Effector CD4-positive, alpha-beta T cell (primary cell): ENCODE measurements at places on chromosomes 4 and X.

DNA sequence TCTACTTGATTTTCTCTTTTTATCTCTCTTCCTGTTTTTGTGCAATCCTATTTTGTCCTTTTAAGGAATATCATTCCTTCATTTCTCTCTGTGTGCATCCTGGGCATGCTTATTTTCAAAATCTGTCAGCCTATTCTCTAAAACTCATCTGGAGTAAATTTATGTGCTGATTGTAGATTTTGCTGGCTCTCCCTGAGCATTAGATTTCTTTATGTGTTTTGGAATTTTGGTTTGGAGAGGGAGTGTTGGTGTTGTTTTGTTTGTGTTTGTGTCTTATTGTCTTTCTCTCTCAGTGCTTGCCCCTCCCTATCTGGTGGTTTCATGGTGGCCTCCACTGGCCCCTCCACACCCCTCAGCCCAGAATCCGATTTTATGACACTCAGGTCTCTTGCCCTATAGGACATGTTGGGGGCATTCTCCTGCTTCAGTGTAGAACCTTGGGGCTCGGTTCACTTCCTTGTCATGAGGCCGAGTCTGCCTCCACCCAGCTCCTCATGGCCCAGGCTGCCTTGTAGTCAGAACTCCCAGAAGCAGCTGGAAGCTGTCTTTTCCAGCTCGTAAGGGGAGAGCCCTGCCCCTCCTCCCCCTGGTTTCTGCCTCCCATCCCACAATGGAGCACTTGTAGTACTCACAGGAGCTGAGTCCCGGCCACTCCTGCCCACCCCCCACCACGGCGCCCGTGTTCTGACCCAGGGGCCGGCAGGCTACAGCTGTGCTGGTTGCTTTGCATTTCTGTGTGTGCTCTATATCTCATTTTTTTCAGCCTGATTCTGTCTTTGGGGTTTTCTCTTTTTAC is 24.5 kb upstream of the PJA1 start:
- no peak for DNase-seq

- DNase-seq = no peak
Observed at GRCh38 chrX:72203421-72203820, 21.9 kb downstream of the PIN4 start.

- DNase-seq = no peak
Observed at GRCh38 chr4:7024336-7024890, 18.8 kb upstream of the TADA2B start.

GRCh38 chr4:89427782-89428181 is 120.2 kb upstream of the GPRIN3 start:
- DNase-seq = no peak

DNA sequence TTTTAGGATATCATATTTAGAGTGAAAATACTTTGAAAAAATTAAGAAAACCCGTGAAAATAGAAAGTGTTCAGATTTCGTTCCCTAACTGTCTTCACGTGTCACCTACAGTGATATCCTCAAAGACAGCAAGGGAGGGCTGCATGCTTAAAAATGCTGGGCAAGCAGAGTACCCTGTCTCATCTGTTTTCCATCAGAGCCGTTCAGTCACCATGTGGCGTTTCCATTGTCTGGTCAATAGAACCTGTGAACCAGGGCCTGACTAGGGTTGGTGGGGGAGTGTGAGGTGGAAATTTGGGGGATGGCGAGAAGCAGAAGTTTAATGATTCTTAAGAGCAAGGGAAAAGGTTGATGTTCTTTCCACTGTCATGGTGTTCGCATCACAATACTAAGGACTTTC is 173.9 kb downstream of the BMPR1B start:
- no peak for DNase-seq

- DNase-seq = no peak
Observed at GRCh38 chr4:95167805-95168204, 381.0 kb downstream of the UNC5C start.

- DNase-seq = no peak
Observed at GRCh38 chrX:70969635-70970481, 39.0 kb upstream of the SLC7A3 start.

DNA sequence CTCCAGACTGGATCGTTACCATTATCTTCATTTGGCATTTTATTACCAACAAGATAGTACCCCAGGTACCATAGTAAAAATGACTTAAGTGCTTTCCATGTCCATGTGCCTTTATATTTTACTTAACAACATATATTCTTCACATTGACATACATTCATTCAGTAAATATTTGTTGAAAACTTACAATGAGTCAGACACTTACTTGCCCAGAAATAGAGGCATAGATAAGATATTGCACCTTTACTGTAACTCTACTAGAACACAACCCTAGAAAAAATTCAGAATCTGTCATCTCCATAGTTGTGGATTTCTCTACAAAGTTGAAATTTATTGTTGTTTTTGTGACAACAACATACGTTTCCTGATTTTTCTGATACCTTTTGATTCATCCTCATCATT is 640.6 kb downstream of the RPA4 start:
- no peak for DNase-seq

GRCh38 chr4:15779306-15779705 is 1.2 kb downstream of the CD38 start:
- DNase-seq = no peak

DNA sequence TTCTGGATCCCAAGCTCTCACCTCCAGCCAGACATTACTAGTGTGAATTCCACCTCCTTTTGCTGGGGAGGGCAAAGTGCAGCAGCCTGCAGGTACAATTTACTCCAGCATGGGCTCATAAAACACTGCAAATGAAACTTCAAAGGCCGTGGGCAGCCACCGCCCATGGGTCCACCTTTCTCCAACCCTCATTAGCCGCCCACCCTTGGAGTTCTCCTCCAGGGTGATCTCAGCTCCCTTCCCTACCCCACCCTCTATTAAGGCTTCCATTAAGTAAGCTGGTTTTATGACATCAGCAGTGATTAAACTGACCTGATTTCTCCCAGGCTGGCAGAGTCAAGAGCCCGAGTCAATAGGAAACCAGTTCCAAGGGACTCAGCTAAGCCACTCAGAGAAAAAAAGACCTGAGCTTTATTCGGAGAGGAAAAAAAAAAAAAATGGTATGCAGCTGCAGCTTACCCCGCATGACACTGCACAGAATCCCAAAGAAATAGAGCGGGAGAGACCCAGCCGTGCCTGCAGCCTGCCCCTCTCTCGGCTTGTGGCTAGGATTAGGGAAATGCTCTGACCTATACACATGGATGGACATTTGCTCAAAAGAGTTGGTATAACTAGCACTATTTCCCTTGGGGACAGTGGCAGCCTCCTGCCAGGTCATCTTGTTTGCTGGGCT is 319.6 kb downstream of the PTTG2 start:
- no peak for DNase-seq

DNA sequence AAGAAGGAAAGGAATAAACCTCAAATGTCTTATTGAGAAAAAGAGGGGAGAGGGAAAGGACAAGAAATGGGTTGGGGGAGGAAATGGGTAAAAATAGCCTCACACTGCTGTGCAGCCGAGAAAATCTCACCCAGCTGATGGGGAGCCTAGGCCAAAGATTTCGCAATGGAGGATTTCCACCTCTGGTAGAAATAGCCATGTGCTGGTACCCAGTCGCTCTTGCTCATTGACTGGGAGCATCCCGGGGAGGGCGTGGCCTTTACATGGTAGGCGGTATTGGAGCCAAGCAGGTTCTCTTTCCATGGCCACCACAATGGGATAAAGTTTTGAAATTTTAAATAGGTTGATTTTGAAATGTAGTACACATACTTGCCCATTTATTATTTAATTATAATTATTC is 255.1 kb upstream of the LDB2 start:
- no peak for DNase-seq

DNA sequence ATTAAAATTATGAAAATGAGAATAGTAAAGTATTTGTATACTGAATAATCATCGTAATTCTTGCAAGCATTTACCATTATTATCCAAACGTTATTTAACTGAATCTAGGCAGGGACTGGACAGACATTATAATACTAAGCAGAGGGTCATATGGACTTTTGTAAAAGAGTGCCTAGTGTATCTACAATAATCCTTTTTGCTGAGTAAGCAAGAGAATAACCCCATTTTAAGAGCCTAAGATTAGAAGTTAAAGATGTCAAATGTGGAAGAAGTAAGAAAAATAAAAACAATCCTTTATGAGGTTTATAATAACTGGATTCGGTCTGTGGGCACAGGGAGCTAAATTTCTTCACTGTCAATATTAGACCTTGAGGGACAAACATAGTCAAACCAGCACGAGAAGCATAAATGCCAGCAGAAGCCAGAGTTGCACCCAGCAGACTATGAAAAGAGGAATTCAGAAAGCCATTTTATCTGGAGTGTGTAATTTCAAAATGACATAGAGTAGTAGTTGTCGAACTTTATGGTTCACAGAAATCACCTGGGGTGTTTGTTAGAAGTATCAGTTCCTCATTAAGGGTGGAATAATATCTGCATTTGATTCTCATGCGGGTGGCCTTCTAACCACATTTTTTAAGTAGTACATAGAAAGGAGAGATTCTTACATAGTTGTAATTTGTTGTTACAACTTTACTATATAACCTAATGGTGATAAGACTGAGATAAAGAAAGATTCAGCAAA is 39.7 kb upstream of the DCLK2 start:
- DNase-seq = no peak

DNA sequence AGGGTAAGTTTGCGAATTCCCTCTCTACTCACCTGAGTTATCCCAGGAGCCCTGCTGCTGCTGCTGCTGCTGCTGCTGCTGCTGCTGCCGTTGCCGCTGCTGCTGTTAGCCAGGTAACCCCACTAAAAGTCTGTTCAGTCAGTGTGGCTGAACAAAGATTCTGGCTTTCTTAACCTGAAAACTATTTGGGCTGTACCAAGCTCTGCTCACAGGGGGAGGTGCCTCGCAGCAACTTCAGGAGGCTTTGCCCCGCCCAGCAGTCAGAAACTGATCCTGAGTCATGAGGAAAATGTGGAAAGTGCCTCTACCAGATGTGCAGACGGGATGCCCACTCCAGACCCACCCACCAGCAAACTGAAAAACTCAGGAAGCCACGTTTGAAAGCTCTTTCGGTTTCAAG is at the start of gene CAPN6:
Gene CAPN6, minus strand, starts transcription at position 145 of the 400 bp plus-strand sequence. CDS start 6,547 bp downstream, outside the sequence.
- DNase-seq = no peak

DNA sequence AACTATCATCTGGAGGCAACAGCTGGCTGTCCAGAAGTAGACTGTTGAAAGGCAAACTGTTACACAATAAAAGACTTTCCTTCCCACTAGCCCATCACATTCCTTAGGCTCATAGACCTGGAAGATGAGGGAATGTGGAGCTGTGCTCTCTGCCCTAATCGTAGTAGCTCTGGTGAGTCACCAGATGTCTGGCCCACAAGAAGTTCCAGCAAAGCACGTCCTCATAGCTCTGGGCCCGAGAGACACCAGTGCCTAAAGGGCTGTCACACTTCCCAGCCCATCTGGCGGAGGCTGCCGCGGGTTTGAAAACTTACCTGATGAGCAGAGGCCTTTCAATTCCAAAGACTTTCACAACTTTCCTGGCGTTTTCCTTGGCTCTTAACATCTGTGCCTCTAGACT is 81.7 kb upstream of the STOX2 start:
- DNase-seq = no peak

- DNase-seq = no peak
Observed at GRCh38 chr4:186719925-186720694, 3.5 kb downstream of the FAT1 start.

GRCh38 chrX:15797707-15798106 is 7.4 kb downstream of the ZRSR2 start:
- DNase-seq = no peak

DNA sequence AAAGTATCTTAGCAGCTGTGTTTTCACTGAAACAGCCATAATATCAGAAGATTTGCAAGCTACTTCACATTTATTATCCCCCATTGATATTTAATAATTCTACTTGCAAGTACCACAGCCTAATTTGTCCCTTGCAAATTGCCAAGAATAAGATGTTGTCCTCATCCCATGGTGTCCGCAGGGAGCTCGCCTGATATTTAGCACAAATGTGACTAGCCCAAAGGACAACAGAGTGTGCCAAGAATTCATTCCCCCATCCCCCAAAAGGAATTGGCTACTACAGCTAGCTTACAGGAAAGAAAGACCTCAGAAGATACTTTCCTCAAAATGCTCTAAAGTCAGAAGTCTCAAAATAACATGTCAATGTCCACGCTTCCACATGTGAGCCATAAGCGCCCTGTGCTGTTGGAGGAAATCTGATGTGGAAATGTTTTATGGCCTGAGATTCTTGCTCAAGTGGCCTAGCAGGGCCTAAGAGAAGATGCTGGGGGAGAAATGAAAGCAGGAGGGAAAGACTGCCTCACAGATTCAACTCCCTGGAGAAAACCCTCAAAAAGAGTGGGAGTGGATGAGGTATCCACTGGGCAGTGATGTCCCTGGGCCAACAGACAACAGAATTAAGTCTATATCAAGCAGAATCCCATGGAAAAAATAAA is 111.4 kb downstream of the SH3KBP1 start:
- no peak for DNase-seq

- DNase-seq = no peak
Observed at GRCh38 chr4:1638272-1638598, 45.9 kb downstream of the FAM53A start.

DNA sequence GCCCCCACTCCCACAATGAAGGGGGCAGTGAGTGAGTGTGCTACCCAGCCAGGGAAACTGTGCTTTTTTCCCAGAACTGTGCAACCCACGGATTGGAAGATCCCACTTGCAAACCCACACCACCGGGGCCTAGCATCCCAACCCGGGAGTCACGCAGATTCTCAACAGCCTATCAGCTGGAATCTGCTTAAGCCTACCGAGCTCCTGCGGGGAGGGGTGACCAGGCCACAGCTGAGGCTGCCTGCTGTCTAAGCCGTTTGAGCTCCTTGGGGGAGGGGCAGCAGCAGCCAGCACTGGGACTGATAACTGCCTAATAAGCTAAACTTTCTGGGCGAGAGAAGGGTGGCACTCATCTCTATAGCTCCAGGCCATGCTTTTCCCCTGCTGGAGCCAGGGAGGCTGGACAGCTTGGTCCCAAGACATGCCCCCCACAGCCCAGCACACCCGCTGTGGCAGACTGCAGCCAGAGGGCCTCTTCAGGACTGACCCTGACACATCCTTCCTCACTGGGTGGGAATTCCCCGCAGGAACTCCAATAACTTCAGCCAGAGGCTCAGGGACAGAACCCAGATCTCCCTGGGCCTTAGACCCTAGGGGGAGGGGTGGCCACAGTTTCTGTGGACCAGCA is 161.3 kb upstream of the MAGEB18 start:
- DNase-seq = no peak

DNA sequence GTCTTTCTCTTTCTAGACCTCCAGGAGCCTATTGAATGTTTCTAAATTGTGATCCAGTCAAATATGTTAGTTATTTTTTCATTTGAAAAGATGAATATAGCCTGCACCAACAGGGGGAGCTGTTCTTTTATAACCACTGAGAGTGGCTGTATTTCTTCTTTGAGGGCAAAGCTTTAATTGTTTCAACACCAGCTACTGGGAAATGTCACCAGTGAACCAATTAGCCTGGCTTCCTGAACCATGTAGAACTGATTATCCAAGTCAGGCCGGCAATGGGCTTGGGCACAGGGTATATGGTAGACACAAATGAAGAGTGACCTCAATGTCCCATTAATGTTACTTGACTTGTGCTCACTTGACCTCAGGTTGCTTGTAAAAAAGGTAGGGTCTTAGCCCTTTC is 4.8 kb upstream of the DAPP1 start:
- peak; percentile 38 for DNase-seq

- DNase-seq = no peak
Observed at GRCh38 chr4:157025898-157026297, 50.1 kb upstream of the GLRB start.
